ENCODE measurements at places on chromosomes 3 and 15. TPM values are rescaled to one million over a fixed set of nuclear protein-coding genes. Genes with fewer than 3 reads are reported as not detected.

PLCH1 gene
- 0.49 TPM for total RNA-seq

SLC12A1 gene
- not detected for total RNA-seq

TUSC7 gene
- total RNA-seq = not detected

SLC28A1 gene
- not detected for total RNA-seq

SLC2A2 gene
- not detected for total RNA-seq

SLC9C1 gene
- total RNA-seq = not detected

HRH1 gene
- 3.2 TPM for total RNA-seq

SLC22A13 gene
- 0.07 TPM for total RNA-seq

ALDH1L1 gene
- 2.9 TPM for total RNA-seq

ZDHHC23 gene
- total RNA-seq = 2.3 TPM

BMF gene
- 0.78 TPM for total RNA-seq

PDE8A gene
- total RNA-seq = 9.0 TPM

USP4 gene
- 7.4 TPM for total RNA-seq

HERC2 gene
- total RNA-seq = 30.8 TPM

ADAMTS7 gene
- total RNA-seq = 1.6 TPM

SH2D7 gene
- not detected for total RNA-seq

TJP1 gene
- total RNA-seq = 46.3 TPM

CIB2 gene
- total RNA-seq = 9.4 TPM

SATB1 gene
- 2.1 TPM for total RNA-seq

THUMPD3 gene
- total RNA-seq = 31.7 TPM

CHRD gene
- not detected for total RNA-seq

CIP2A gene
- 15.2 TPM for total RNA-seq

IL12A gene
- total RNA-seq = 0.21 TPM

CD80 gene
- not detected for total RNA-seq

SLC24A5 gene
- not detected for total RNA-seq

OR5H15 gene
- total RNA-seq = not detected

KLHDC8B gene
- total RNA-seq = 42.4 TPM

ALG1L2 gene
- not detected for total RNA-seq

CHDH gene
- 0.70 TPM for total RNA-seq

GJD2 gene
- total RNA-seq = not detected

CP gene
- 1.1 TPM for total RNA-seq

RGMA gene
- total RNA-seq = 6.6 TPM

GPR160 gene
- total RNA-seq = 1.1 TPM

SERPINI2 gene
- not detected for total RNA-seq

DAZL gene
- not detected for total RNA-seq

LCTL gene
- total RNA-seq = not detected

SYNPR gene
- total RNA-seq = not detected

CHCHD6 gene
- total RNA-seq = 26.4 TPM

C3orf85 gene
- not detected for total RNA-seq

MNS1 gene
- 0.85 TPM for total RNA-seq
